AG04449 (cell line): ENCODE measurements at places on chromosomes 1 and 21.

DNA sequence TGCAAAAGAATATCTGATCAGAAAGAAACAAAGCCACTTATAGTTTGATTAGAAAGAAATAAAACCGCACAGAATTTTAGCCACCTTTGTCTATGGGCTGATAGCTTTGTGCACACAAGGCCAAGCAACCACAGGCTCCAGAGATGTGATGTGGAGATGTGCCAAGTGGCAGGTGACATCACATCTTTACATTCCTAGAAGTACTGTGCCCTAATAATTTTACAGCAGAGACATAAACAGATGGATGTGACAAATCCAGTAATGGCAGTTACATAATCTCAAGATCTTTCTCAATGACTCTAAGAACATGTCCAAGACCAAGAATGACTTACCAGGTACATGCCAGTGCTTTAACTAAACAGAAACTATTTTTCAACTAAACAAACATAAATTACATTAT lies 159.5 kb downstream of the LTN1 start:
- DNase-seq, result no peak

GRCh38 chr1:168683871-168684270 lies 45.1 kb downstream of the DPT start:
- DNase-seq, result no peak

- DNase-seq, result no peak
These were observed 19.2 kb upstream of the GUCA2B start for GRCh38 chr1:42133809-42134526.

- DNase-seq, result no peak
These were observed 3.5 kb upstream of the GBP7 start for GRCh38 chr1:89179343-89179742.

GRCh38 chr1:3561702-3562101 lies 49.6 kb downstream of the MEGF6 start:
- DNase-seq, result no peak

DNA sequence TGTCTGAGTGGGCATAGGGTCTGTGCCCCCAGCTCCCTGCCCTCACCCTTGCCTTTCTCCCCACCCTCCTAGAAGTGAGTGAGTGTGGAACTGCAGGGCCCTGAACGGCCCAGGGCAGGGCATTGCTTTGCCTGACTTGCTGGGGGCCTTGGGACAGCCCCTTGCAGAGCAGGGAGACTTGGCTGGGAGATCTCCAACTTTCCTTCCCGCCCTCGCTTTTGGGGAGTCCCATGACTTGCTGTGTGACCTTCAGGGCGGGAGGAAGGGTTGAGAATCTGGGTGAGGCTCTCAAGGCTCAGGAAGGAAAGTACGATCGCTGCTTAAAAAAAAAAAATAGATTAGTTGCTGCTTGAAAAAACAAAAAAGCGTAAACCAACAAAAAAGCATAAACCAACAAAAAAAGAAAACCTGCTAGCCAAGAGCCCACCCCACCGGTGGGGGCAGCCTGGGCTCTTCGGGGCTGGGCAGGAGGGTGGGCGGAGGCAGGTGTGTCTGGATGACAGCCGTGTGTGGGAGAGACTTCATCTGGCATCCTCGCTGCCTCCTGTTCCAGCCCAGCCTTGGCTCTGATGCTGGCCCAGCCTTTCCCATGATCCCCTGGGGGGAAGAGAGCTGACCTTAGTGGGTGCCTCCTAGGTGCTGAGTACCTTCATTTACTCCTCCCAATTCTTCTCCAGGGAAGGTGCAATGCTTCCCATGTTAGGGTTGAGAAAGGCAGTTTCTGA lies 6.5 kb downstream of the NBL1 start:
- DNase-seq, result no peak

GRCh38 chr1:234862360-234862943 lies 252.5 kb upstream of the IRF2BP2 start:
- no peak for DNase-seq

DNA sequence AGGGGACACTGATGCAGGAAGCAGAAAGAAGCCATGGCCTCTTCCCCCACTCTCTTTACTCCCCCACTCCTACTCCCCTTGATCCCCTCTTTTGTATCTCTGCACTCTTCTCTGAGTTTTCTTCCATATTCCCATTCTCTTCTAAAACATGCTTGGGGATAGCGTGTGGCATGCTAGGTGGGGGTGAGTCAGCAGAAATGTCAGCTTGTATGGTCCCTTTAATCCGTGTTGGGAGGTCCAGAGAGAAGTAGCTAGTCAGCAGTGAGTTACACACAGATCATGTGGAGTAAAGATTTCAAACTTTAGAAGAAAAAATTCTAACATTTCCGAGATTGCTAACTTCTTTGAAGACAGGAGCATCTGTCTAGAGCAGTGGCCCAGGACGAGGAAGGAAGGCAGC lies 4.0 kb upstream of the KCNK1 start:
- no peak for DNase-seq

GRCh38 chr1:21539933-21540332 lies 30.7 kb downstream of the ALPL start:
- no peak for DNase-seq

- no peak for DNase-seq
These were observed 953 bp downstream of the PTPRU start for GRCh38 chr1:29237129-29237821.

DNA sequence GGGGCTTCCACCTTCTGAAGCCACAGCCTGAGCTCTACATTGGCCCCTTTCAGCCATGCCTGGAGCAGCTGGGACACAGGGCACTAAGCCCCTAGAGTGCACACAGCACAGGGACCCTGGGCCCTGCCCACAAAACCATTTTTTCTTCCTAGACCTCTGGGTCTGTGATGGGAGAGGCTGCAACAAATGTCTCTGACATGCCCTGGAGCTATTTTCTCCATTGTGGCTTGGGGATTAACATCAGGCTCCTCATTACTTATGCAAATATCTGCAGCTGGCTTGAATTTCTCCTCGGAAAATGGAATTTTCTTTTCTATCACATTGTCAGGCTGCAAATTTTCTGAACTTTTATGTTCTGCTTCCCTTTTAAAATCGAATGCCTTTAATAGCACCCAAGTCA lies 795.7 kb downstream of the LTN1 start:
- DNase-seq, result no peak

DNA sequence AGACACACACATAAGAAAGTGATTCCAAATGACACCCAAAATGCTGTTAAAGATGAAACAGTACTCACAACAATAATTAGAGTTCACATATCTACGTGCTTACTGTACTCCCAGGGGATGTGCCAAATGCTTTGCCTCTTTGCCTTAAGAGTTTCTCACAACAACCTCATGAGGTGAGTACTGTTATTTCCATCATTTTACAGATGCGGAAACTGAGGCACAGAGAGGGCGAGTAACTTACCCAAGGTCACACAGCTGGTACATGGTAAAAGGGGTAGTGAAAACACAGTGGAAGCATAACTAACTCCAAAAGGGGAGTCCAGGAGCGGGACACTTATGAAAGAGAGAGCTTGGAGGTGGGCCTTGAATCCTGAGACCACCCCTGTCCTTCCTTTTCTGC lies 171.8 kb downstream of the ACTL8 start:
- no peak for DNase-seq

DNA sequence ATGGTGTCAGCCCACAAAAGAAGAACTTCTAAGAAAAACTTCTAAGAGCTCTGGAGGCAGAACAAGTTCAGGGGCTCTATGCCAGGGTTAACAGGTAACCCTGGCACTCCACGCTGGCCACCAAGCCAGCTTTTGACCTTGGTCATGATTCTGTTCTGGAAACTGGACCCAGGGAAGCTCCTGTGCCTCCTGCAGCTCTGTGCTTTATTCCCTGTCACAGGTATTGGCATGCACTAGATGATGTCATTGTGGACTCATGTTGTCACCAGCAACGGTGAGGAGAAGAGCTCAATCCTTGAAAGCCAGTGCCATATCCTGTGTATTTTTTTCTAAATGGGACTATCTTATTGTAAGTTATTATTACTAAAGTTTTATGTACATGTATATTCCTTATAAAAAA lies 56.7 kb upstream of the GCLM start:
- no peak for DNase-seq

- no peak for DNase-seq
These were observed 123.8 kb downstream of the OSBPL9 start for GRCh38 chr1:51740652-51741051.

DNA sequence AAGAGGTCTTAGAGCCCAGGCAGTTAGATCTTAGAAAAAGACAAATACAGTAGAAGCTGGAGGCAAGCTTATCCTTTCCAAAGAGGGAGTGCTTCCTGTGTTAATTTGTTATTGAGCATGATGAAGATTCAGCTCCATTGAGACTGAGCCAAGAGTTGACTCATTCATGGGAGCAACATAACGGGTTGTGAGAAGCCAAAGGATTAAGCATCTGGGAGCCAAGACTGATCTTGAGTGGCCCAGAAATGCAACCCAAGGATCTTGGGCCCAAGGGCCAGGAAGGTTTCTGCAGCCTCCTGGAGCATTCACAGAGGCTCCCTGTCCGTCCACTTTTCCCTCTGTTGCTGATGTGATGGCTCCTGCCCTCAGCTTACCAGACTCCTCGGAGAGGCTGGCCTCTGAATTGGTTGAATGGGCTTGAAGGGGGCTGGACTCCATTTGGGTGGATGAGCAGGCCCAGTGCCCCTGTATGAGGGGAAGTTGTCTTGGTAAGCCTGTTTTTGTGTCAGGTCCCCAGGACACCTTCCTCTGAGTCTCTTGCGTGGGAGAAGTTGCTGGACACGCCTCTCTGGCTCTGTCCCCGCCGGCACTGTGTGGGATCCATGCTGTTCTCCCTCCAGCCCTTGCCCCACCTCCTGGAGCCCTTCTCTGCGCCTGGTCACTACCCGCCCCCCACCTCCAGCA lies 42.4 kb downstream of the PDE9A start:
- DNase-seq, result no peak

GRCh38 chr21:45467221-45467779 lies 62.3 kb downstream of the COL18A1 start:
- no peak for DNase-seq

DNA sequence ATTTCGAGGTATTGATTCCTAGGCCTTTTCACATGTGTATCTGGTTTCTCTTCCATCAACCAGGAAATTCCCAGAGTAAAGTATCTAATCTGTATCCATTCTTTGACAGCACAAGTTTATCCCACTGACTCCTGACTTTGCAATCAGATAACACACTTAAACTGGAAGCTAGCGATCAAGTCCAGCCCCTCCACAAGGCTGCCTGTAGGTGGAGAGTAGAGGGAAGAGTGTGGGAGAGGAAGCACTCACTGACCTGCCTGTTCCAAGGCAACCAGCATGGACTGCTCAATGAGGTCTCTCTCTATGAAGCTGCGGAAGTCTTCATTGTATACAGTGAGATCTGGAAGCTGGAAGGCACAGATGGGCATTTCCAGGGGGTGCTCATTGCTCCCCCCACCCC lies 30.4 kb upstream of the MTMR11 start:
- DNase-seq, result no peak

DNA sequence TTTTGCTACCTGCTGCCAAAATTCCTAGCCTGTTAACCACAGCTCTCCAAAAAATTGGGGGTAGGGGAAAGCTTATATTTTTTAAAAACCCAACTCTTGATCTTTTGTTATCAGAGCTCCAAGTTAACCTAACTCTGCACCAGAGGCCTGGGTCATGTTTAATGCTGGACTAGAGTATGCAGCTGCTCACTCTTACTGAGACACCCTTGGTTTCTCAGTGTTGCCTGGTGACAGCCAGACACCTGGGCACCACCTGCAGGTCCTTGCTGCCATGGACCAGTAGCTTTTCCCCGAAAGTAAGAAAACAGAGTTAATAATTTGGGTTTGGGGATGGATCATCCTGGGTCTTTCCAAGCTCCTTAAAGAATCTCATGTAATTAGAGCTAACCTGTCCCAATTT lies 30.1 kb downstream of the KCNJ6 start:
- DNase-seq, result no peak

GRCh38 chr1:27505420-27505680 lies 15.4 kb upstream of the WASF2 start:
- DNase-seq, result no peak

DNA sequence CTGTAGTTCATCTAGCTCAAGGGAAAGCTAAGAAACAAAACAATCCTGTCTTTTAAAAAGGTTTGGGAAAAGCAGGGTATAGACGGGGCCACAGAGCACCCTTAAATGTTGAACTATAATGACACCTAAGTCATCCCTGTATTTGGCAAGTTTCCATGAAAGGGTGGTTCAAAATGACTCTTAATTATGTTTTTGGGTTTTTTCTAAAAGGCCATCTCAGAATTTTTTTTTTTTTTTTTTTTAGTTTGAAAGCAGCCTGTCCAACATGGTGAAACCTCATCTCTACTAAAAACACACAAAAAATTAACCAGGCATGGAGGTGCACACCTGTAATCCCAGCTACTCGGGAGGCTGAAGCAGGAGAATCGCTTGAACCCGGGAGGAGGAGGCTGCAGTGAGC lies 22.2 kb downstream of the TOMM20 start:
- DNase-seq, result no peak

DNA sequence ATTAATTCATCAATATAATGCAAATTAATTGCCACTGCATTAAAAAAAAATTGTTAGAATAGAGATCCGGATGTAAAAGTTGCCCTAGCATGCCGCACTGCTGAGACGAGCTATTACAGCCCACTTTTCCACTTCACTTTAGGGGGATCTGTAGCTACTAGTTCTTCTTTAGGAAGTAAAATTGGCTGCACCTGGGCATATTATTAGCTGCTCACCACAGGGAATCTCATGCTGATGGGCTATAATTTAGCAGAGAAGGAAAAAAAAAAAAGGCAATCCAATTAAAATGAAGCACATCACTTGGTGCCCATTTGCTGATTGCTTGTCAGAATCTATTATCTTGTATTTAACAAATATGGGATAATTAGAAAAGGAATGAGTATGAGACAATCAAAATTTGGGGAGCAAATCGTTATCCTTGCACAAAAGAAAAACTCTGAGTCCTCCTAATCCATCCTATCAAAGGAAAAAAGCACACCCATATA lies 233.4 kb downstream of the DSCAM start:
- no peak for DNase-seq

DNA sequence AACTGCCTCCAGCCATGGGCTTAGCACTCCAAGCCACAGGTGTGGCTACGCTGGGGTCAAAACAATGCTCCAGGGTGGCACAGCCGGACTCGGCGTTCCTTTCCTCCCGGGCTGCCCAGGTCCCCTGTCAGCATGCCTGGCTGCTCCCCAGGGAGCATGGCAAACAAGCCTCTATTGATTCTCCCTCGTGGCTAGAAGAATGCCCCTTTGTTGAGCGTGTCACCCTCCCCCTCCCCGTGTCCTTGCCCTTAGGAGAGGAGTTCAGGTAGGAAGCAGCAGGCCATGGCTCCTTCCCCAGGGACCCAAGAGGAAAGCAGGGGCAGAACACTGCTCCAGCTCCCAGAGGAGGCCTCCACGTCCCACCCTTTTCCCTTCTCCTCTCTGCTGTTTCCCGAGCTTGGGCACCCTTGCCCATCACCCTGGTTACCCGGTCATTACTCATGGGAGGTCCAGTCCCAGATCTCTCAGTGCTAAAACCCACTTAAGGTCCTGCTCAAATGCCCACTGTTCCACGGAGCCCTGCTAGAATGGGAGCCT lies 57.4 kb upstream of the CITED4 start:
- DNase-seq, result no peak

GRCh38 chr1:53321366-53321765 lies 6.5 kb downstream of the LRP8 start:
- DNase-seq, result no peak

GRCh38 chr1:179824265-179824664 lies 53.3 kb downstream of the TOR1AIP2 start:
- no peak for DNase-seq

- no peak for DNase-seq
These were observed 14.3 kb downstream of the SLC27A3 start for GRCh38 chr1:153789478-153790034.
